ENCODE measurements at places on chromosomes 12 and 14.

DNA sequence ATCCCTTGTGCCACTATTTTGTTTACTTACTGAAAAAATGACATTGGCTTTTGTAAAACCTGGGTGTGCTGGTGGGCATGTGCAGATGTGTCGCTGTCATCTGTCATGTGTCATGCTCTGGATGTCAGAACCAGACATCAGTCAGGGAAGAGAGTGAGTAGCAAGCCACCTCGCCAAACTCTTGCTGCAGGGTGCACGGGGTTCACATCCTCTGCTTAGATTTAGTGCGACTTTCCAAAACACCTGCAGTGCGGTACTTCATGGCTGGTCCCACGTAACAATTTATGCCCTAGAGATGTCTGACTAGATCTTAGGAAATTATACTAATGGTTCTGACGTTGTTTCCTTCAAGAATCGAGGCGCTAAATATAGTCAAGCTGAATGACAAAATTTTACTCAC, 106.7 kb downstream of the CRADD start:
- no peak for DNase-seq

DNA sequence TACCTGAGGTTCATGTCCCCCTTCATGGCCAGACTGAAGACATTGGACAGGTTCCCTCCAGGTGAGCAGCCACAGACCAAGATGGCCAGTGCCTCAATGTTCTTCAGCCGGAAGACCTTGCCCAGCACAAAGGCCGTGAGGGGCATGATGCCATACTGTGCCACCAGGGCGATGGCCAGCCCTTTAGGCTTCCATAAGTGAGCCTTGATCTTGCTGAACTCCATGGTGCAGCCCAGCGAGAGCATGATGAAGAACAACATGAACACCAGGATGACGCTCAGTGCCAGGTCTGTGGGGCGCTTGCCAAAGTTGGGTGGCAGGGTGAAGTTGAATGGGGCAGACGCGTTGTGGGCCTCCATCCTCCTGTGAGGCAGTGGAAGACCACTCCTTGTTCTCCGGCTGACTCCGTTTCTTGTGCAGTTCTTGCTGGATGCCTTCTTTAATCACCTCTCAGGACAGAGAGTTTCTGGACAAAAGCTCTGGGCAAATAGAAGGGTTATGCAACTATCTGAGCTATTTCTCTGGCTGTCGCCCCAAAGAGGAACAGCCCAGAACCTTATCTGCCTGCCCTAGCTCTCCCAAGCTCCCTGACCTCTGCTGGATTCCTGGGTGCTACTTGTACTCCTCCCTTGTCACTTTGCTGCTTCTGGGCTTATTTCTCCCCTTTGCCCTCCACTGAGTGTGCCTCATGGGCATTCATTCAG, at the start of gene SLC10A1:
Gene SLC10A1 (minus strand): TSS at position 445 of the 704 bp plus-strand sequence. CDS start 86 bp downstream, at position 359.
- no peak for DNase-seq

DNA sequence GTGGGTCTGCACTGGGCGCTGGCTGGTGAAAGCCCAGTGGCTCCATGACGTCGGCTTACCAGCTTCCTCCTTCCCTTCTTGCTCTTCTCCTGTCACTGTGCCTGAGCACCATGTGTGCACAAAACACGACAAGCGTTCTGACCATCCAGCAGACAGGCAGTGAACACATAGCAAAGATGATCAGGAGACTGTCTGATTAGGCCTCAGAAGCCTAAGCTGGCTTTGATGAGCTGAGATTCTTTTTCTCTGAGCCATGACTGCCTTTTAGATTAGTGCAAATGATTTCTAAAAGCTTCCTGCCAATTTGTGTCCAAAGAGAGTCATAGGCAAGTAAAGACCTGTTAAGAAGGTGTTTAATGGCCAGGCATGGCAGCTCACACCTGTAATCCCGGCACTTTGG, 83.1 kb downstream of the AACS start:
- no peak for DNase-seq

DNA sequence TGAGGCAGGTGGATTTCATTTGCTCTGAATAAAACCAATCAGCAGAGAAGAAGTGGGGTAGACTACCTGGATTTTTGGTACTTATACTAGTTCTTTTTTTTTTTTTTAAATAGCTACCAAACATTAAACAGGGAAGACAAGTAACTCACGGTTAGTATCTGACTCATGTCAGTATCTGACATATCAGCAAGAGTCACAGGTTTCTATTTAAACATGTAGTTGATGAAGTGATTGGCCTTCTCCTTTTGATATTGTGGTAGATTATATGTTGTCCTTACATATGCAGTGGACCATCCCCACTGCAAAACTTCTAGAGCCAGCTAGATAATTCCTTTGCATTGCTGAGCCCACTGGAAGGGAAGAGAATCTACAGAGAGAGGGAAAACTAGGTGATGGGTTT, 208.0 kb downstream of the ANO6 start:
- DNase-seq, result no peak
